ENCODE measurements at places on chromosomes 5 and 9. TPM values are rescaled to one million over a fixed set of nuclear protein-coding genes. Genes with fewer than 3 reads are reported as not detected.

Gene PCDHB2
- total RNA-seq: not detected

Gene DBH
- total RNA-seq: not detected

Gene CDH9
- total RNA-seq: not detected

Gene LURAP1L
- total RNA-seq: not detected

Gene SPINK4
- not detected for total RNA-seq

Gene IL12B
- total RNA-seq: not detected

Gene PCDHGA2
- total RNA-seq: not detected

Gene UNC5A
- total RNA-seq: not detected

Gene OCLN
- total RNA-seq: 0.68 TPM

Gene CSF1R
- total RNA-seq: 39.0 TPM

Gene LYSMD3
- total RNA-seq: 27.9 TPM

Gene CCDC69
- total RNA-seq: 181 TPM

Gene CCL27
- total RNA-seq: not detected

Gene HMMR
- total RNA-seq: 0.70 TPM

Gene NUTM2F
- not detected for total RNA-seq

Gene PLAC8L1
- not detected for total RNA-seq

Gene SPACA9
- 1.4 TPM for total RNA-seq

Gene CAPSL
- total RNA-seq: not detected

Gene EFNA5
- total RNA-seq: 4.3 TPM

Gene PTPN3
- not detected for total RNA-seq

Gene CD274
- 6.0 TPM for total RNA-seq

Gene KIF3A
- 13.6 TPM for total RNA-seq

Gene CDH12
- not detected for total RNA-seq

Gene TAF11L10
- total RNA-seq: not detected

Gene CEL
- 0.42 TPM for total RNA-seq

Gene SCGB3A2
- total RNA-seq: not detected

Gene LCN15
- total RNA-seq: not detected

Gene FAM78A
- 57.6 TPM for total RNA-seq

Gene CDC25C
- total RNA-seq: 0.47 TPM

Gene TMCO6
- total RNA-seq: 17.9 TPM

Gene PRLR
- 0.05 TPM for total RNA-seq

Gene LPAR1
- not detected for total RNA-seq

Gene SLC6A18
- not detected for total RNA-seq

Gene DPYSL3
- not detected for total RNA-seq

Gene NPDC1
- total RNA-seq: 3.4 TPM

Gene MARCOL
- not detected for total RNA-seq

Gene OMD
- total RNA-seq: not detected

Gene F2RL2
- total RNA-seq: not detected

Gene AKNA
- 676 TPM for total RNA-seq

Gene ADAMTSL1
- total RNA-seq: not detected

Gene CDH10
- total RNA-seq: not detected

Gene MEF2C
- 22.0 TPM for total RNA-seq

Gene BRD9
- 80.0 TPM for total RNA-seq

Gene IL7R
- 42.7 TPM for total RNA-seq

Gene CDX1
- not detected for total RNA-seq

Gene AGXT2
- not detected for total RNA-seq

Gene RAB14
- total RNA-seq: 67.6 TPM

Gene TLR4
- total RNA-seq: 15.4 TPM

Gene SLC6A7
- total RNA-seq: not detected

Gene BNC2
- total RNA-seq: 36.9 TPM

Gene ITGA1
- 0.45 TPM for total RNA-seq

Gene ZNF879
- total RNA-seq: 7.6 TPM

Gene OR1Q1
- total RNA-seq: not detected

Gene IQGAP2
- total RNA-seq: 218 TPM

Gene DDX4
- not detected for total RNA-seq

Gene SLCO6A1
- total RNA-seq: not detected

Gene PCDHAC1
- total RNA-seq: not detected

Gene TMEM252
- not detected for total RNA-seq

Gene MRPL22
- total RNA-seq: 38.0 TPM
